ENCODE measurements at places on chromosomes 5 and 9.

DNA sequence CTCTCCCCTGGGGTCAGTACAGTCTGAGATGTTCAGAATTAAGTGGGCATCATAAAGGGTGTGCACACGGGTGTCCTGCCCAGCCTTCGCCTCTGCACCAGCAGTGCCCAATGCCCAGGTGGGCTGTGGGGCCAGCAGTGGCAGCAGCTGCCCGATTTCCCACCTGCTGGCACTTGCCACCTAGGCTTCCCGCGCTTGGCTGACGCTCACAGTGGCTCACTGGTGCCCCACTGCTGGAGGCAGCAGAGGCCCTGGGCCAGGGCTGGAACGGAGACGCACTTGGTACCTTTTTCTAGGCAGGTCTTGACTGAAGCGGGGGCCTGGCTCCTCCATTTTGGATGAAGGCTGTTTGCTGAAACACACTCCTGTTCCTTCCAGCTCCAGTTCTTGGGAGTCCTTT is 17.0 kb downstream of the MRNIP start:
- no peak for DNase-seq

DNA sequence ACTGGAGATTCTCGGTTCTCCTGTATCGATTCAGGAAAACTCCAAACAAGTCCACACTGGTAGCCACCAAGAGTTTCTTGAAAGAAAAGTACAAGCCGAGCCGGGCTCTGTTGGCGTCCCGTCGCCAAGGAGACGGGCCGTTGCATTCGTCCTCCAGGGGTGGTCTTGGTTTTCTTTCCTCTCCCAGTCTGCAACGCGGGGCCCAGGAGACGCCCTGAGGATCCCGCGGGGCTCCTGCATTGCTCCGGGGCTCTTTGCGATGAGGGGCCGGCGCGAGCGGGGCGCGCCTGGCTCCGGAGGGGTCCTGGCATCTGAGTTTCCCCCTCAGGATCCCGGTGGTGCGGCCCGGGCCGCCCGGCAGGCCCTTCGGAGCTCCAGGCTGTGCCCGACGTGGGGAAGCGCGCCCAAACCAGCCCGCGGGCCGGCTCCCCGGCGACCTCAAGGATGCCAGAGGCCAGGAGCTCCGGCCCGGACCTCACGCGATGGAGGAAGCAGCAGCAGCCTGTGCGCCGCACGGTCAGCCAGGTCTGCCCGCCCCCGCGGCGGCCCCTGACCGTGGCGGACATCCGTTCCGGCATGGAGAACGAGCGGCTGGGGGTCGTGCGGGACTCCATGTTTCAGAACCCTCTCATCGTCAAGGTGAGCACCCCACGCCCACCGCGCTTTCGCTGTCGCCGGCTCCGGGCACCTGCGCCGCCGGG is at the start of gene CFAP77:
TSS of gene CFAP77 (plus strand) at position 384 of the 701 bp plus-strand sequence. CDS start at position 445, 61 bp downstream.
- peak; percentile 68 for DNase-seq

GRCh38 chr5:110865400-110866094 is 126.7 kb downstream of the SLC25A46 start:
- DNase-seq: peak; percentile 43

- no peak for DNase-seq
Observed at GRCh38 chr5:30596495-30597064, 596.9 kb upstream of the CDH6 start.

DNA sequence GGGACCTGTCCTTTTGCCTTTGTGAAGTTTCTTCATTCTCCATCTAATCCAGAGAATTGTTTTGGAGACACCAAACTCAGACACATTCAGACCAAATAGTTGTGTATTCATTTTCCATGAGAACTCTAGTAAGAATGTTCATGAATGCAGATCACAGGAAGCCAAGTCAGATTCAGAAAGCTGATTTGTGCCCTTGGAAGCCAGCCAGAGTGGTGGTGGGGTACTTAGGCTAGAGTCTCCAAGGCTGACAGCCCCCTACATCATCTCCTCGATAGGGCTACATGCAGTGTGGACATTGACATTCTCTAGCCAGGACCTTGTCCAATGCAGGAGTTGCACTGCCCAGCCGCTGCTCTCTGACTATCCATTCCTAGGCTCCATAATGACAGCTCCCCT is 137.6 kb downstream of the UGCG start:
- no peak for DNase-seq

DNA sequence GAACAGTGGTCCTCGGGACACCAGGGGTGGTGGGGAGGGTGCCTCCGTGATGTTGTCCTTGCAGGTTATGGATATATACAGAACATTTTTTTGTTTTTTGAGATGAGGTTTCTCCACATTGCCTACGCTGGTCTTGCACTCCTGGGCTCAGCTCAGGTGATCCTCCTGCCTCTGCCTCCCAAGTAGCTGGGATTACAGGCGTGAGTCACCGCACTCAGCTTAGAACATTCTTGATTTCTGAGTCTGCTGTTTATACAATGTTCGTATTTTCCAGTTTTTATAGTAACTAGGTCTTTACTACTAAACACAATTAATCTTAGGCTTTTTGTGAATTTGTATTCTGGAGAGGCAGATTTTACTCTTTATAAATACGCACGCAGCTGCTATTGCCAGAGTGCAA is 6.0 kb downstream of the PMPCA start:
- DNase-seq: no peak

DNA sequence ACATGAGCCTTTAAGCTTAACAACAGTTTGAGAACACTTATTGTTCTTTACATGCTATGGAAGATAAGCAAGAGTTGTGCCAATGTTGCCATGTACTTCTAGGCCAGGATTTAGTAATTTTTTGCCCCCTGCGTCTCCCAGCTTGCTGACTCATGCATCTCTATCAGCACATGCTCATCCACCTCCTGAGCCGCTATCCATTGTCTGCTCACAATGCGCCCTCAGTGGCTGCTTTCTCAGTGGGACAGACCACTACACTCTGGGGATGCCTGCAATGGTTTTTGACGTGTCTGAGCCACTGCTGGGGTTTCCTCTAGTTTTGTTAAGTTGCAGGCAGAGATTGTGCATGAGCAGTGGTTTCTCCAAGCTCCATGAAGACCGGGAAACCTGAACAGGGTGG is 50.9 kb upstream of the PHF2 start:
- DNase-seq: peak; percentile 53

DNA sequence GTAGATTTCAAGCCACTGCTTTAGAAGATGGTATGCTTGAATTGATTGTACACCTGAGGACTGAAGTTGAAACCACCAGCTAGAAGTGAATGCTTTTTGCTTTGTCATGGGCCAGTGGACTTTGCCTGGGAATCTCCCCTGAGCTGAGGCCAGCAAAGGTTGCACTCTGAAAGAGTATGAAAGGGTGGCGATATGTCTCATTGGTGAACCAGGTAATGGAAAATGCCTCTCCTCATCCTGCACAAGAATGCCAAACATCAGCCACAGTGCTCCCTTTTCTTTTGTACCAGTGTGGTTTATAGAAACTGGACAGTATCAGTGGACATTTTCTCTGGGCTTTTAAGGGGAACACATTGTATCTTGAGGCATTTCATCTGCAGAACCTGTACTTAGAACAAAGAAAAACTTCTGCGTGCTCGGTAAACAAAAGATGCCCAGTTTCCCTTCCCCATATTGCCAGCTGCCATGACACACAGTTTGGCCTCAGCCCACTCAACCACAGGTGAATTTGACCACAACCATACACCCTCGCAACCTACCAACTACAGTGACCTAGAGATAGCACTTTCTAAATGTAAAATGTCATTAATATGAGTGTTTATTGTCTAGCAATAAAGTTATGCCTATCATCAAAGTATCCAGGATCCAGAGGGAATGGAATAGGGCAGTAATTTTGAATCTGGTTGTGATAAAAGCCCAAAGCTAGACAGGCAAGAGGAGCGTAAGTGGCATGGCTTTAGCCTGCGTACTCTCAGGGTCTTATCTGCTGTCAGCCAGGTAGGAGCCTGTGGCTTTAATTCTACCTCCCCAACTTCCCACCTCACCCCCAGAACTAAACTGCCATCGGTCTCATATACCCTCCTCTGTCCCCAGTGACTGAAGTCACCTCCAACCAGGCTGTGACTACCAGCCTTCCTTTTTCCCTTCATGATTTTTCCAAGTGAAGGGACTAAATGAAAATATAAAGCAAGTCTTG is 79.5 kb upstream of the LHFPL2 start:
- DNase-seq: no peak

DNA sequence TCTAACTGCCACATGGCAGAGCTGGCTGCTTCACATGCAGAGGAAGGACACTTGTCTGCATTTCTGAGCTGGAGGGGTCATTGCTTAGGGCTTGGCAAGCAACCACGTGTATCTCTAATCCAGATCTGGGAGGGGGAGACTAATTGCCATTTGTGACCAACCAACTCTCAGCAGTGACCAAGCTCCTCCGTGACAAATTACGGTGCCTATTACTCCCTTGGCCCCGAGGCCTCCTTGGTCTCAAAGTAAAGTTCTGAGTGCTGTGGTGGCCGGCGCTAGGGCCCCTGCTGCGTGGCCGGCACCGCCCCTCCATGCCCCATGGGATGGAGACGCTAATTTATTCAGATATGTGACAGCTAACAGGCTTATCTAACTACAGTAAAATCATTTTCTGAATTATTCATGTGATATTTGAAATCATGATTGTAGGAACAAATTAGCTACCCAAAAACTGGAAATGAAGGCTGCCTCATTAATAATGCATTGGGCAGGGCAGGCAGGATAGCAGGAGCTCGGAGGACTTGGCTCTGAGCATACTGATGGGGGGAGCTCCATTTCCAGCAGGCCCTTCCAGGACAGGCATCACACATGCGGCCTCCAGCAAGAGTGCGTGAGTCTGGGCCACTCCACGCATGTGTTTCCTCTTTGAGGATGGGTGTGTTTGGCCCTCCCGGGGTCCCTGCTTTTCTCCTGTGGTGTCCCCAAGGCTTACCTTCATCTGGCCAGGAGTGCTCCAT is 67.7 kb downstream of the C5orf15 start:
- no peak for DNase-seq

DNA sequence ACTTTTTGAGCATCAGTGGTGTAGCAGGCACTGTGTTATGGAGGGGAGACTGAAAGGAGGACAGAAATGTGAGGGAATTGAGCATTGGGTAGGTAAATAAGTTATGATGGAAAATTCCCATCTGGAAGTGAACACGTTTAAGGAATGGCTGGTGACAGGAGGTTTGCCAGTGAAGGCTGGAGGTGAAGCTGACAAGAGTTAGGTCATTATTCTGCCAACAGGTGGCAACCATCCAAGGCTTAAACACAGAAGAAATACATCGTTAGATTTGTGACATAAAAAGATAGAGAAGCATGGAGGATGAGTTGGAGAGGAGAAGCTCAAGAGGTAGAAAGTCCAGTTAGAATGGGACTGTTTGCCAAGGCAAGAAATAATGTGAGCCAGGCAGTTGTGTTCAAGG is 455.3 kb upstream of the SGCD start:
- no peak for DNase-seq

GRCh38 chr5:160315968-160316367 is 3.6 kb upstream of the CCNJL start:
- peak; percentile 12 for DNase-seq

GRCh38 chr5:180291943-180292831 is at the start of gene MAPK9:
Gene MAPK9, minus strand, starts transcription at chr5:180292083. Its CDS starts 11,522 bp downstream, at chr5:180280561.
- DNase-seq: peak; percentile 94

DNA sequence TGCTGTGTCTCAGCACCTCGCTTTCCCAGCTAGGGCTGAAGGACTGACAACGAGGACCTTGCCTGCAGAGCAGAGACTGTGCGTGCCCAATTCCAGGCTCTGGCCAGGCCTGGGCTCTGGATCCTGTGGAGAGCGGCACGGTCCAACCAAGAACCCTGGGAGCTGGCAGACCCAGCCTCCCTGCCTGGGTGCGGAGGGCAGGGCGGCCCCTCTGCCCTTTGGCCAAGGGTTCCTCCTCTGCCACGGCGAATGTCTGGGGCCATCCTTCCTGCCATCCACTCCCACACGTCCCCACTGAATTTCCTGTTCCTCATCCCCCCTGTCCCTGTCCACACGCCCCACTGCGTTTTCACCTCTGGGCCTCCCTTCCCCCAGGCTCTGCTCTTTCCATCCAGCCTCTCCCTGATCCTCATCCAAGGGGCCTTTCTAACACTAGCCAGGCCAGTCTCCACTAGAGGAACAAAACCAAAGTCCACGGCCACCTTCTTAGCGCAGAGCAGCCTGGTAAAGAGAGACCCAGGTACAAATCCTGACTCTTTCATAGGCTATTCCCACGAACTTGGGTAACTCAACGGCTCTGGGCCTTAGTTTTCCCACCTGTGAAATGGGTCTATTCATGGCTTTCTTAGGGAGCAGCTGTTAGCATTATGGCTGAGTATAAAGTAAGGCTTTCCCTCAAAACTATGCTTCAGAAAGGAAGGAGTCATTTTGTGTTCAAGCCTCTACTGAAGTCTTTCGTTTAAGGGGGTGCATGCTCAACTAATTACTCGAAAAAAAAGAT is 95.5 kb upstream of the PHYKPL start:
- no peak for DNase-seq

DNA sequence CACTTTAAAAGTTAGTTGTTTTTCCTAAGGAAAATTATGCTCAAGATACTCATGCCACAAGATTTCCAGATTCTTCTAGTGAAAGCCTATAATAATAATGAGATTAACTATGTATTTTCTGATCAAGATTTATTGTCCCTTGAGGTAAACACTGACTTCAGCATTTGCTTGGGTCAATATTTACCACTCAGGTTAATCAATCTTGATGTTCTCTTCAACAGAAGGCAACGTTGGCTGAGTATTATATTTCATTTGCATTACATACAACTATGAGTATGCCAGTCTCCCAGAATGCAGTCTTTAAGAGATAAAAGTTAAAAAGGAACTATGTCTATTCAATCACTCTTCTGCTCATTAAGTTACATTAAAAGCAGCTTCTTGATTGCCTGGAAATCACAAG is 115.6 kb downstream of the GPR21 start:
- DNase-seq: no peak

DNA sequence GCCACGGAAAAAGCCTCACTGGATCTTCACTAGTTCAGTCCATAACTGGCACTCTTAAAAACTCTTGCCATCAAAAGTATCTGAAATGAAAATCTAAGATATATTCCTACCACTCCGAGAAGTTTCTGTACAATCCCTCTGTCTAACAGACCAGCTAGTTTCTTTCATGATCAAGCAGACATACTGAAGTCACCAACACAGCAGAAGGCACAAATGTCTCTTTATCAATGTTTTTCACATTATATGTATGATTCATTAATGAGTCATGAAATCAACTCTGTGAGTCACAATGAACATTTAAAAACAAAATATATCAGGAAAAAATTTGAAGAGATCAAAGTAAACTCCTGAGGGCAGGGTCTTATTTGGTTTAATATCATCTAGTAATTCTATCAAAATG is 50.8 kb downstream of the F2R start:
- DNase-seq: no peak

GRCh38 chr9:5629312-5630080 is 589 bp downstream of the RIC1 start:
- DNase-seq: peak; percentile 63

GRCh38 chr9:137705443-137705863 is 86.6 kb downstream of the EHMT1 start:
- no peak for DNase-seq

GRCh38 chr5:36444582-36445418 is 143.1 kb upstream of the RANBP3L start:
- no peak for DNase-seq

DNA sequence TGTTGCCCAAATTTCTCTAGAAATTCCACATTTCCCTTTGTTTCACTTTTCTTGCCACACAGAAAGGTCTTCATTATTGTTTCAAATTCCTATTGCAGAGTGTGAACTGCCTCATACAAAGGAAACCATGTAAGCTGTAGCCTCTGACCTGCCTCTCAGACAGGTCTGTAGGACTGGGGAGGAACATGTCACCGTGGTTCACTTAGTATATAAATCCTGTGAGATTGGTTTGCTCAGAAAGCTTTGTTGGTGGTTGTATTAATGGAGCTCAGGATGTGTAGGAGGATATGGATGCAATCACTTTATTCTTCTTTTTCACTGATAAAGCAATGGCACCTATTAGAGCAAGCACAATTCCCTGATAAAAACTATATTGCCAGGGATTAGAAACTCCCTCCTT is 4.2 kb downstream of the SGCD start:
- no peak for DNase-seq

Data from hematopoietic multipotent progenitor cell treated with erythropoietin and hydrocortisone succinate and interleukin-3 and kit ligand, for 4 days (in vitro differentiated cells).